ENCODE measurements at places on chromosomes 2 and 18. TPM values are rescaled to one million over a fixed set of nuclear protein-coding genes. Genes with fewer than 3 reads are reported as not detected.

Gene UGT1A3
- total RNA-seq: not detected

Gene GLI2
- 3.9 TPM for total RNA-seq

DNA sequence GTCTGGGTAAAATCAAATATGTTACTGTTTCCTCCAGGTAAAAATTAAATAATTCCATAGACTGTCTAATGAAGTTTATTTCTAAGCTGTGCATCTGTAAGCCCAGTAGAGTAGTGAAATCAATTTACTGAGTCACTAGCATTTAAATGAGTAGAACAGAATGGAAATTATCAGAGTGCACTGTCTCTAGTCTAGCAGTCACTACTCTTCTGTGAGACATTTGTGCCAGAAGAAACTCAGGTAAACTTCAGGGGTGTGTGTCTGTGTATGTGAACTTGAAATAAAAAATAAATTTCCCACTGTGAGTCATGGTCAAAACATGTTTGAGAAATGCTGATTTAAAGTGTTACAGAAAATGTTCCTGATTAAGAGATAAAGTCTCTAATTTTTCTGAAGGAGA lies 146.4 kb downstream of the RIF1 start:
- no peak for DNase-seq

- no peak for DNase-seq
These were observed 70.6 kb downstream of the TSN start for GRCh38 chr2:121826036-121826435.

DNA sequence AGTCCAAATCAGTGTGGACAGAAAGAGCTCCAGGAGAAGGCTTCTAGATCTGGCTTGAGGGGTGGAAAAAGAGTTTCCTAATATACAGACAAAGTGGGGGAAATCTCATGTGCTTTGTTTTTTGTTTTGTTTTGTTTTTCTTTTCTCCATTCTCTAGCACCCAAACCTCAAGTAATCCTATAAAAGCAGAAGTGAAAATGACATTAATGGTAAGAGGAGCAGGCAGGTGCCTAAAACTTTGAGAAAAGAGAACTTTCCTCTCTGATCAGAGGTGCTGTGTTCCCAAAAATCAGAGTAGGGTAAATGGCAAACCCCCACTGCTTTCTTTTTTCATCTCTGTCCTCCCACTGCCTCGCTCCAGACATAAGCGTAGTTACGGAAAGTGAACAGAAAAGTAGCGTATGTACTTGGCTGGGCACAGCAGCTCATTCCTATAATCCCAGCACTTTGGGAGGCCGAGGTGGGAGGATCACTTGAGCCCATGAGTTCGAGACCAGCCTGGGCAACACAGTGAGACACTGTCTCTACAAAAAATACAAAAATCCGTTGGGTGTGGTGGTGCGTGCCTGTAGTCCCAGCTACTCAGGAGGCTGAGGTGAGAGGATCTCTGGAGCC lies 77.8 kb downstream of the FAM161A start:
- no peak for DNase-seq

DNA sequence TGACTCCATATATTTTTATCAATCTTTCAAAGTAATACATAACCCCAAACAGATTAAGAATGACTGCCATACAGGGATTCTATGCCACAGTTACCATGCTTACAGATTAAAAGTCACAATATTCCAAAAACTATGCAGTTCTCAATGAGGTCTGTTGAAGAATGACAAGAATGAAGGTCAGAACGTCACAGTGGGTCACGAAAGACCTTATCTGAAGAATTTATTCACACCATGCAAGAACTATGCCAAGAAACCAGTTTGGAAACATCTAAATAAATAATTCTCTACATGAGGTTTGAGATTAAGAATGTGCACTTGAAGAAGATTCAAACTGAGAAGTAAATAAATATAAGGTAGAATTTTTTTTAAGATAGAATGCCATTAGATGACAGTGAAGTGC lies 253.3 kb downstream of the EXOC6B start:
- no peak for DNase-seq

- DNase-seq: peak; percentile 50
These were observed 216.3 kb downstream of the RNF144A start for GRCh38 chr2:7133521-7133920.

GRCh38 chr2:58967736-58968135 lies 726.6 kb upstream of the FANCL start:
- DNase-seq: no peak

DNA sequence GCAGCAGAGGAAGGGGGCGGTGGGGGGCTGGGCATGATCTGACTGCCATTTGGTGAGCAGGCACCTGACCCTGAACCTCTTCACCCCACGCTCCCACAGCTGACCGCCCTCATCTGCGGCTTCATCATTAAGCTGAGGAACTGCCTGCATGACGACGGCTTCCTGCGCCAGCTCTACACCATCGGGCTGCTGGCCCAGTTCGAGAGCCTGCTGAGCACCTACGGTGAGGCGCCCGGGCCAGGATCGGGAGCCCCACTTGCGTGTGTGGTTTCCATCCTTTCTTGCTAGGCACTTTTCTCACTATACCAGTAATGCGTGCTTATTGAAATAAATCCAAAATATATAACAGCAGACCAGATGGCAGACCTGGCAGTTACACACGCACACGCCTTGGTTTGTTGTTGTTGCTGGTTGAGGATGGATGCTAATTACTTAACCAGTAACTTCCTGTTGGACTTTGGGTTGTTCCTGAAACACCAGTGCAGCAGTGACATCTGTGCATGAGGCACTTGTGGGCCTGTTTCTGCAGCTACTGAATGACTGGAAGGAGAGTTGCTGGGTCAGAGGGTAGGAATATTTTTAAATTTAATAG lies 43.7 kb downstream of the COA5 start:
- DNase-seq: no peak

GRCh38 chr2:209653134-209653533 lies 118.5 kb upstream of the UNC80 start:
- no peak for DNase-seq

Data from glutamatergic neuron (in vitro differentiated cells).